Osteocyte (in vitro differentiated cells): ENCODE measurements at places on chromosomes 1 and 21. TPM values are rescaled to one million over a fixed set of nuclear protein-coding genes. Genes with fewer than 3 reads are reported as not detected.

SAMD13 gene
- total RNA-seq, result 0.81 and 0.99 TPM in 2 replicates

GRCh38 chr1:111227851-111228747 is 586 bp downstream of the CHI3L2 start:
- no peak for DNase-seq
- H3K36me3 ChIP-seq, result no peaks in the 10 kb centered on the region
- H3K4me3 ChIP-seq, result peak overlapping the region; percentile 24
- peaks cover 10% of the 10 kb centered on the region for H3K27me3 ChIP-seq
- peak overlapping the region; percentile 82 for H3K27ac ChIP-seq

GUCA2A gene
- not detected in 2 replicates for total RNA-seq

DDI2 gene
- total RNA-seq, result 20.0 and 23.4 TPM in 2 replicates

GRCh38 chr1:87077959-87078639 is 163.7 kb downstream of the HS2ST1 start:
- H3K4me1 ChIP-seq, result peaks cover 12% of the 10 kb centered on the region
- no peaks in the 10 kb centered on the region for H3K27me3 ChIP-seq
- no peaks in the 10 kb centered on the region for H3K36me3 ChIP-seq
- H3K27ac ChIP-seq, result no peak overlapping the region

DNA sequence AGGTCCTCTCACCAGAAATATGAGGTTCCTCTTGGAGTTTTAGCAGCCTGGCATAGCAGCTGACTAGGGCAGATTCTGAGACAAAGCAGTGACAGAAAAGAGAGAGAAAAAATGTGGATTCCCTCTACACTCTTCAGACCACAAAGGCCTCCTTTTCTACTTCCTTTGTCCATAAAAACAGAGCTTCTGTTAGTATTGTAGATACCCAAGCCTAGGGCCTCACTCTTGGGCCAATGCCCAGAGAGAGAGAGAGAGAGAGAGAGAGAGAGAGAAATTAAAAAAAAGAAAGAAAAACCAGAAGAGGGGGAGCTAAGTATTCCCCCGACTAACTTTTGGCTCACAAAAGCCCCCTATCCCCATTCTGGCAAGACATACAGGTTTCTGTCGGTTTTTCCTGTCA is 2.4 kb upstream of the ZRANB2 start:
- no peak overlapping the region for H3K4me3 ChIP-seq
- no peak for DNase-seq
- peaks cover 19% of the 10 kb centered on the region for H3K4me1 ChIP-seq

GRCh38 chr1:66438062-66438461 is 95.9 kb upstream of the SGIP1 start:
- H3K27ac ChIP-seq, result no peak overlapping the region
- no peaks in the 10 kb centered on the region for H3K27me3 ChIP-seq
- no peak overlapping the region for H3K4me3 ChIP-seq
- no peak for DNase-seq
- no peaks in the 10 kb centered on the region for H3K36me3 ChIP-seq

MYBPH gene
- total RNA-seq, result not detected in 2 replicates

- no peaks in the 10 kb centered on the region for H3K36me3 ChIP-seq
- DNase-seq, result no peak
- peaks cover 24% of the 10 kb centered on the region for H3K4me1 ChIP-seq
- no peak overlapping the region for H3K4me3 ChIP-seq
These were observed 124.8 kb downstream of the SIK1 start for GRCh38 chr21:43302062-43302700.

DNA sequence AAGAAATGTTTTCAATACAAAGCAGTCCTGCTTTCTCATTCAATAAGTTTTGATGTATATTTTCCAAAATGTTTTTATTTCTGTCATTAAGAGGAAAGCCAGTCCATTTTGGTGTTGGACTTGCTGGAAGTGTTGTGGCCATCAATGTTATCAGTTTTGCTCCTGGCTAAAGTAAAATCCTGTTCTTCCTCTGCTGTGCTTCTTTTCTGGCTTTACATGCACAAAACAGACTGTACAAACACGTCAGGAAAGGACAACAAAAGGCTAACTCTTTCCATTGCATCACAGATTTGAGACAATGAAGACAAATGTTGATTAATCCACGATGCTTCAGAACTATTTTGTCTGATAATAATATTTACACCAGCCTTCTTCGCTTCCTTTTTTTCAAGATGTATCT is 735.4 kb downstream of the LTN1 start:
- no peaks in the 10 kb centered on the region for H3K36me3 ChIP-seq
- H3K4me1 ChIP-seq, result peaks cover 24% of the 10 kb centered on the region
- no peak overlapping the region for H3K27ac ChIP-seq
- no peak overlapping the region for H3K4me3 ChIP-seq

- peaks cover 54% of the 10 kb centered on the region for H3K4me1 ChIP-seq
- H3K27ac ChIP-seq, result no peak overlapping the region
- H3K4me3 ChIP-seq, result peak overlapping the region; percentile 87
- DNase-seq, result no peak
These were observed 3.0 kb downstream of the CAMSAP2 start for GRCh38 chr1:200741551-200742207.

DNA sequence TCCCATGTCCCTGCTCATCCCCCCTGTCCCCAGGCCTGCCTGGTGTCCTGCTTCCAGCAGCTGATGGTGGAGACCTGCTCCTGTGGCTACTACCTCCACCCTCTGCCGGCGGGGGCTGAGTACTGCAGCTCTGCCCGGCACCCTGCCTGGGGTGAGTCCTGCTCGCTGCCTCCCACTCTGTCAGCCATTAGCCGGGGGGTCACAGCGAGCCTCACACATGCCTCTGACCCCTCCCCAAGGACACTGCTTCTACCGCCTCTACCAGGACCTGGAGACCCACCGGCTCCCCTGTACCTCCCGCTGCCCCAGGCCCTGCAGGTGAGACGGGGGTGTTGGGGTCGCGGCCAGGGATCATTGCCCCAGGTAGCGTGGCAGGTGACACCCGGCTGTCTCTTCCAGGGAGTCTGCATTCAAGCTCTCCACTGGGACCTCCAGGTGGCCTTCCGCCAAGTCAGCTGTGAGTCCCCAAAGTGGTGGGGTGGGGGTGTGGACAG is 10.0 kb downstream of the SCNN1D start:
- no peak for DNase-seq
- H3K4me1 ChIP-seq, result peaks cover 4% of the 10 kb centered on the region
- no peak overlapping the region for H3K4me3 ChIP-seq
- H3K27me3 ChIP-seq, result no peaks in the 10 kb centered on the region

- DNase-seq, result no peak
- H3K27ac ChIP-seq, result no peak overlapping the region
- no peak overlapping the region for H3K4me3 ChIP-seq
These were observed 217.2 kb upstream of the C1orf105 start for GRCh38 chr1:172203135-172203823.

DNA sequence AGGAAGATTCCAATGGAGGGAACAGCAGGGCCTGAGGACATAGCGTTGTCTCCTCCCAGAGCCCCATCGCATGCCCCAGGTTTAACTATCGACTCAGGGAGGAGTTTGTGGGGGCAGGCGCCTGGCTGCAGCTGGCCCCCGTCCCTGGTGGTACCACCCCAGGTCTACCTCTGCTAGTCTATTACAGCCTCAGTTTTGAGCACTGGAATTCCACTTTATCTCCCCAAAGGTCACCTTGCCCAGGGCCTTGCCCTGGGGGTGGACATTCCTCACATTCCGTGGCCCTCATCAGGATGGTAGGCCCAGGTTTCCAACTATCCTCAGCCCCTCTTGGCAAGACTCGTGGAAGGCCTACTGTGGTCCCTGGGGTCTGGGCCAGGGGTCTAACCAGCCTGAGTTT is 65.4 kb upstream of the SSBP3 start:
- peaks cover 9% of the 10 kb centered on the region for H3K4me1 ChIP-seq
- H3K27ac ChIP-seq, result no peak overlapping the region
- DNase-seq, result no peak
- H3K4me3 ChIP-seq, result no peak overlapping the region

CA6 gene
- total RNA-seq, result not detected in 2 replicates

GRCh38 chr1:21267191-21268077 is 22.8 kb downstream of the ECE1 start:
- H3K27me3 ChIP-seq, result no peaks in the 10 kb centered on the region
- H3K4me3 ChIP-seq, result no peak overlapping the region
- no peak for DNase-seq
- no peak overlapping the region for H3K27ac ChIP-seq
- peaks cover 27% of the 10 kb centered on the region for H3K4me1 ChIP-seq
- peaks cover 47% of the 10 kb centered on the region for H3K36me3 ChIP-seq

DNA sequence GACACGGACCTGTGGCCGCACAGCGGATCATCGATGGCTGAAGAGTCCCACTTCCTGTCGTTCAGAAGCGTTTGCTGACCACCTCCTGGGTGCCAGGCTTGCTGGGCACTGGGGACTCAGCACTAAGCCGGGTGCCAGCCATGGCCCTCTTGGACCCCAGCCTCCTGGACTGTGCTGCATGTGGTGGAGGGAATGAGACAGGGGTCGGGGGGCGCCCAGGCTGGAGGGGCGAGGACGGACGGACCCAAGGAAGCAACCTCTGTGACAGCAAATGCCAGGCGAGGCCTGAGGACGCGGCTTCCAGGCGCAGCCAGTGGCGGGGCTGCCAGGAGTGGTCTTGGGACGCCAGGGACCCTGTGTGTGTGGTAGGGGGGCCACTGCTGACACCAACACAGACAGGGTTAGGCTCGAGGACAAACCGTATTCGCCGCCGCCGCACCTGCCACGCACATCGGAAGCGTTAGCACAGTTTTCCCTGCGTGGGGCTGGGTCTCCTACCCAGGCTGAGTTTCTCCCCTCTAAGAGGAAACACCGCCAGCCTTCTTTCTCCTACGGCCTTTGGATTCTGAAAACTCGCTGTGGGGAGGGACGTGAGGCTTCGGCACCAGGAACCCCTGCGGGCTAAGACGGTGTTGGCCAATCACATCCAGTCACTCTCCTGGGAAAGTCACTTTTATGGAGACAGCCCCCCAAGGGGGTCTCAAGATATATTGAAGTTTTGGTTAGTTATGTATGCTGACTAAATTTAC is 3.1 kb upstream of the MXRA8 start:
- DNase-seq, result no peak
- peak overlapping the region; percentile 90 for H3K27ac ChIP-seq
- H3K27me3 ChIP-seq, result no peaks in the 10 kb centered on the region
- H3K4me3 ChIP-seq, result peak overlapping the region; percentile 3

LELP1 gene
- not detected in 2 replicates for total RNA-seq
